ENCODE measurements at places on chromosomes 2 and 18. TPM values are rescaled to one million over a fixed set of nuclear protein-coding genes. Genes with fewer than 3 reads are reported as not detected.

GRCh38 chr18:76619621-76620315 lies 124.7 kb upstream of the ZNF516 start:
- no peaks in the 10 kb centered on the region for H3K27me3 ChIP-seq
- no peaks in the 10 kb centered on the region for H3K36me3 ChIP-seq
- DNase-seq = peak; percentile 77

DNA sequence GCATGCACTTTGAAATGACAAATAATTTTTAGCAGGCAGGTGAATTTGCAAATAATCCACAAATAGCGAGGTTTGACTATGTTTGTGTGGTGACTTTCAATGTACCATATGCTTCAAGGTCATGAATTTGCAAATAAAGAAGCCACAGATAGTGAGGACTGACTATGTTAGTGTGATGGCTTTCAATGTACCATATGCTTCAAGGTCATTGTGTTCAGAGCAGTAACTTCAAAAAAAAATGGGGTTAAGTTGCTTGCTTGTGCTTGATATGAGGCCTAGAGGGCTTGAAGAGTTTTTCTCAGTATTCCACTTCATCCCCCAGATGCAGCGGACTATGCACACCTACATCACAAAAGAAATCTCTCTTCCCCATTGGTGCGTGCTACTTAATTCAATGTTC lies 602.9 kb upstream of the LRRTM4 start:
- H3K27ac ChIP-seq = no peak overlapping the region
- DNase-seq = no peak
- no peaks in the 10 kb centered on the region for H3K27me3 ChIP-seq
- H3K4me3 ChIP-seq = no peak overlapping the region

- H3K27ac ChIP-seq = peak overlapping the region; percentile 43
- no peak overlapping the region for H3K4me3 ChIP-seq
- peaks cover 50% of the 10 kb centered on the region for H3K4me1 ChIP-seq
- no peaks in the 10 kb centered on the region for H3K27me3 ChIP-seq
- DNase-seq = peak; percentile 71
Observed at GRCh38 chr2:42840760-42841159, 48.4 kb upstream of the HAAO start.

GRCh38 chr2:11581124-11581796 lies 47.4 kb downstream of the GREB1 start:
- H3K4me3 ChIP-seq = no peak overlapping the region
- H3K27me3 ChIP-seq = no peaks in the 10 kb centered on the region
- H3K27ac ChIP-seq = peak overlapping the region; percentile 7
- no peaks in the 10 kb centered on the region for H3K36me3 ChIP-seq

GRCh38 chr2:202149155-202149762 lies 76.2 kb downstream of the KIAA2012 start:
- no peak overlapping the region for H3K4me3 ChIP-seq
- peaks cover 15% of the 10 kb centered on the region for H3K4me1 ChIP-seq
- H3K27me3 ChIP-seq = no peaks in the 10 kb centered on the region
- peak overlapping the region; percentile 69 for H3K27ac ChIP-seq
- no peak for DNase-seq
- no peaks in the 10 kb centered on the region for H3K36me3 ChIP-seq

GRCh38 chr2:205245652-205246051 lies 436.6 kb upstream of the NRP2 start:
- H3K36me3 ChIP-seq = no peaks in the 10 kb centered on the region
- no peaks in the 10 kb centered on the region for H3K4me1 ChIP-seq
- H3K4me3 ChIP-seq = no peak overlapping the region
- no peak overlapping the region for H3K27ac ChIP-seq

GRCh38 chr2:239590995-239591915 lies 190.4 kb upstream of the HDAC4 start:
- H3K27me3 ChIP-seq = no peaks in the 10 kb centered on the region
- H3K27ac ChIP-seq = no peak overlapping the region
- DNase-seq = peak; percentile 44
- H3K4me1 ChIP-seq = peaks cover 3% of the 10 kb centered on the region

DNA sequence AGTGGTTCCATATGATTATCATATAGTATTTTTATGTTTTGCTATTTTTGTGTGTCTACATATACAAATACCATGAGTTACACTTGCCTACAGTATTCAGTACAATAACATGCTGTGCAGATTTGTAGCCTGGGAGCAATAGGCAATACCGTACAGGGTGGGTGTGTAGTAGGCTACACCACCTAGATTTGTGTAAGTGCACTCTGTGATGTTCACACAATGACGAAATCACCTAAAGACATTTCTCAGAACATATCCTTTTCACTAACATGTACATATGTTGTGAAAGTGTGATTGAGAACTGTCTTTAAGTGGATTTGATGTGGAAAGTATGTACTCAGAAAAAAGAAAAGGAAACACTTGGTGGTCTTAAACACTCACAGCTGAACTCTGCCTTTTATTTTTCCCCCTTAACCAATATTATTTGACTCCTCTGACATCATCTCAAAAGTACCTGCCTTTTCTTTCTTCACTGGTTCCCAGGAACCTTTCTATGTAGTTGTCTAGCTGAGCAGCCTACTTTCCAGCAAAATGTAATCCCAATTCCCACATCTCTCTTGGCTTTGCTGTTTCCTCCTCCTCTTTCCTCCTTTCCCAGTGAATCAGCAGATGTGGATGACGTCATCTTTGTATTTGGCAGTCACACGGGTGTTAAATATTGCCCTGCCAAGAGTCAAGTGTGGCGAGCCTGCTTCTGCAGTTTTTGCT lies 47.7 kb downstream of the OSBPL6 start:
- peaks cover 9% of the 10 kb centered on the region for H3K4me1 ChIP-seq
- H3K27me3 ChIP-seq = no peaks in the 10 kb centered on the region
- no peak for DNase-seq
- H3K4me3 ChIP-seq = no peak overlapping the region
- no peaks in the 10 kb centered on the region for H3K36me3 ChIP-seq

GRCh38 chr2:191593622-191594385 lies 84.1 kb upstream of the NABP1 start:
- H3K36me3 ChIP-seq = no peaks in the 10 kb centered on the region
- DNase-seq = no peak
- no peaks in the 10 kb centered on the region for H3K4me1 ChIP-seq
- H3K27me3 ChIP-seq = peaks cover 3% of the 10 kb centered on the region

DNA sequence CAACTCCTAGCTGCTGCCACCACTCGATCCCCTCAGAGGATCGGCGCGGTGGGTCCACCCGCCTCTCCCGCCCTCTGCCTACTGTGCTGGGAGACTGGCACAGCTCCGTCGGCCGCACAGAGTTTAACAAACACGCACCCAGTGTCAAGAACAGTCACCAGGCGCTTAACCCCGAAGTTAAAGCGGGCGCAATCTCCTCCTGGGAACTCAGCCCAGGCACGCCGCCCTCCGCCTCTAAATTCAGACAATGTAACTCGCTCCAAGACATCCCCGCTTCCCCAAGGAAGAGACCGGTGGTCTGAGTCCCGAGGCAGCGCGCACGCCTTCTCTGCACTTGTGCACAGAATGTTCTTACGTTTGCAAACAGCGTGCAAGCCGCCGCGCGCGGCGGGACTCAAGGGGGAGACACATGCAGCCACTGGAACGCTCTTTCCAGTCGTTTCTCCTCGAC lies 533 bp downstream of the CXCR4 start:
- no peak for DNase-seq
- H3K27me3 ChIP-seq = peaks cover 87% of the 10 kb centered on the region
- peaks cover 38% of the 10 kb centered on the region for H3K4me1 ChIP-seq
- peak overlapping the region; percentile 57 for H3K4me3 ChIP-seq
- H3K36me3 ChIP-seq = no peaks in the 10 kb centered on the region

- H3K4me3 ChIP-seq = no peak overlapping the region
- no peaks in the 10 kb centered on the region for H3K36me3 ChIP-seq
- no peak for DNase-seq
- H3K27ac ChIP-seq = no peak overlapping the region
- no peaks in the 10 kb centered on the region for H3K27me3 ChIP-seq
- peaks cover 4% of the 10 kb centered on the region for H3K4me1 ChIP-seq
Observed at GRCh38 chr2:62344472-62344871, 148.6 kb downstream of the B3GNT2 start.

- no peaks in the 10 kb centered on the region for H3K27me3 ChIP-seq
- H3K27ac ChIP-seq = no peak overlapping the region
- H3K4me1 ChIP-seq = no peaks in the 10 kb centered on the region
- H3K4me3 ChIP-seq = no peak overlapping the region
- no peak for DNase-seq
Observed at GRCh38 chr2:117771969-117772630, 42.4 kb upstream of the DDX18 start.

- DNase-seq = no peak
- no peaks in the 10 kb centered on the region for H3K36me3 ChIP-seq
- H3K4me1 ChIP-seq = no peaks in the 10 kb centered on the region
- no peaks in the 10 kb centered on the region for H3K27me3 ChIP-seq
- no peak overlapping the region for H3K27ac ChIP-seq
Observed at GRCh38 chr2:202450785-202451184, 74.7 kb downstream of the BMPR2 start.

DNA sequence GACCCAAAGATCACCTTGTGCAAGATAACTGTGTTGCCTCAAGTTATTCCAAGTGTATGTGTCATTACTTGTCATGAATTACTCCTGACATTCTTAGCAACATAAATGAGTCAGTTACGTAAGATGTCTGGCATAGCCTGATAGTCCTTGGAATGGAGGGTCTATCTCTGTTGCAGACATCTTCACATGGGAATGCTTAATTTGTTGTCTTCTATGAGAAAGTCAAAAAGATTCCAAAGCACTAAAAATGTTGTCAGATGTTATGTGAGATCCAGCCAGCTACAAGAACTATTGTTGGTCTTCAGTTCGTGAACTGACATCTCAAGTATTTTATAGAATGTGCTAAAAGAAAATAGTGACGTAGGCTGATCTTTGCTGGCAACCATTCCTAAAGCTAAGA lies 178.2 kb upstream of the RASGRP3 start:
- no peak overlapping the region for H3K27ac ChIP-seq
- H3K27me3 ChIP-seq = no peaks in the 10 kb centered on the region

GRCh38 chr18:36127836-36128529 lies 1.2 kb downstream of the SLC39A6 start:
- H3K27ac ChIP-seq = no peak overlapping the region
- H3K4me3 ChIP-seq = peak overlapping the region; percentile 79
- peaks cover 40% of the 10 kb centered on the region for H3K4me1 ChIP-seq
- H3K36me3 ChIP-seq = peaks cover 6% of the 10 kb centered on the region

DNA sequence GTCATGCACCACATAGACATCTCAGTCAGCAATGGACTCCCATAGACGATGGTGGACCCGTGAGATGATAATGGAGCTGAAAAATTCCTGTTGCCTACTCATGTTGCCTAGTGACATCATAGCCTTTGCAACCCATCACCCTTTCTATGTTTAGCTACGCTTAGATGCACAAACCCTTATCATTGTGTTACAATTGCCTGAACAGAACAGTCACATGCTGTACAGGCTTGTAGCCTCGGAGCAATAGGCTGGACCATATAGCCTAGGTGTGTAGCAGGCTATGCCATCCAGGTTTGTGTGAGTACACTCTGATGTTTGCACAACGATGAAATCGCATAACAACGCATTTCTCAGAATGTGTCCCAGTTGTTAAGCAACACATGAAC lies 221.6 kb downstream of the ALPK2 start:
- H3K36me3 ChIP-seq = no peaks in the 10 kb centered on the region
- H3K4me1 ChIP-seq = no peaks in the 10 kb centered on the region
- no peak for DNase-seq
- H3K4me3 ChIP-seq = no peak overlapping the region

DNA sequence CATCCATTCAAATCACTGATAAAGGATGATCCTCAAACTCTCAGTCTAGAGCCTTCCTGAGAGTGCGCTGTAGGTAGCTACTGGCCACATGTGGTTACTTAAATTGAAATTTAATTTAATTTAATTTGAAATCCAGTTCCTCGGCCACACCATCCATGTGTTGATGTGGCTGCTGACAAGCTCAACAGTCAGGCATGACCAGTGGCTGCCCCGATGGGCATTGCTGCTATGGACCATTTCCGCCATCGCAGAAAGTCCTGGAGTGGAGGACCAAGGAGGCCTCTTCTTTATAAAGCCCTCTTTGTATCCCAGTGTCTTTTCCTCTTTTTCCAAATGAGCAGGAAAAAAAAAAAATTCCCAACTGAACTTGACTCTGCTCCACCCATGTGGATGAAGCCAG lies 100.6 kb downstream of the HDAC4 start:
- peaks cover 34% of the 10 kb centered on the region for H3K4me1 ChIP-seq
- H3K27me3 ChIP-seq = no peaks in the 10 kb centered on the region
- no peak overlapping the region for H3K4me3 ChIP-seq
- H3K27ac ChIP-seq = no peak overlapping the region
- no peak for DNase-seq
- H3K36me3 ChIP-seq = no peaks in the 10 kb centered on the region

DNA sequence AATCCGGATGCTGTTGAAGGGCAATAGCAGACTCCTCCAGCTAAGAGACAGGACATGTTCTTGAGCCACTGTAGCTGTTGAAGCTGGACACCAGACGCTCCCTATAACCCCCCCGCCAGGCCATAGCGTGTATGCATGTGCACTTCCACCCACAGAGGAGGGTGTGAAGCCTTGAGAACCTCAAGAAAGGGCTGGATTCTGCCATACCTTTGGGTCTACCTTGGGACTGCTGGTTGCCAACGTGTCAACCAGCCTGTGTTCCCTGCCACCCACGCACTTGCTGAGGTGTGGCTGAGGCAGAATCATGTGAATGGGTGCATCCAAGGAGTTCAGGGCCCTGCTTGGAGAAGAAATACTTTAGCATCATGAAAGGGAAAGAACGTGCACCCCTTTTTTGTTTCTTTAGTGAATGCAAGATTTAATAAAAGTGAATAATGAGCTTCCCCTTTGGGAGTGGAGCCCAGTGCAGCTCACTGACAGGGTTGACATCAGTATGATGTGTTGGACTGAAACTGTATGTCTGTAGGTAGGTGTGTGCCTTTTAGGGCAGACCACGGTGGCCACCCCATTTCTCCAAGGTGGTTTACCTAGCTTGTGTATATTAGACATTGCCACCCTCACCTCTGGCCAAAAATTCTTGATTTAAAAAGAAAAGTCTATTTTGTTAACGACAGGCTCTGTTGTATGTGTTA lies 198.3 kb downstream of the MGAT5 start:
- DNase-seq = peak; percentile 47
- H3K27me3 ChIP-seq = no peaks in the 10 kb centered on the region
- H3K27ac ChIP-seq = no peak overlapping the region

DNA sequence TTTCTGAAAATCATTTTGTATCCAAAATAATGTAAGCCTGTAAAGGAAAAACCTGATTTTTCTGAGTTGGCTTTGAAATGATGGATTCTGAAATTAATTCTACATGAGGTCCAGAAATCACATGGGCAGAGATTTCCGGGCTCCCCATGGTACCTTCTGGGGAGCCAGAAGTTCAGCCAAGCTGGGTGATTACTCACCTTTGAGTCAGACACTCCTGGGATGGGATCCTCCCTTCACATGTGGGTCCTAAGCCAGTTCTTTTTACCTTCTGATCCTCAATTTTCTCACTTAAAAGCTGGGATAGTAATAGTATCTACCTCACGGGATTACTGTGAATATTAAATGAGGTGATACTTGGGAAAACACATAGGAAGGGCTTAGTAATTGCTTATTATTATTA lies 179.8 kb upstream of the EPAS1 start:
- no peaks in the 10 kb centered on the region for H3K36me3 ChIP-seq
- H3K27me3 ChIP-seq = no peaks in the 10 kb centered on the region
- H3K4me1 ChIP-seq = peaks cover 34% of the 10 kb centered on the region

Gene M1AP
- not detected for total RNA-seq

Gene GCKR
- 0.56 TPM for total RNA-seq

Gene CD28
- 0.15 TPM for total RNA-seq

Gene IL1A
- total RNA-seq = 1.1 TPM

Gene GCFC2
- total RNA-seq = 37.7 TPM

Gene KCMF1
- 23.5 TPM for total RNA-seq

All from suprapubic skin (tissue), 4 donors.